ENCODE measurements at places on chromosomes 11 and 22. TPM values are rescaled to one million over a fixed set of nuclear protein-coding genes. Genes with fewer than 3 reads are reported as not detected.

DNA sequence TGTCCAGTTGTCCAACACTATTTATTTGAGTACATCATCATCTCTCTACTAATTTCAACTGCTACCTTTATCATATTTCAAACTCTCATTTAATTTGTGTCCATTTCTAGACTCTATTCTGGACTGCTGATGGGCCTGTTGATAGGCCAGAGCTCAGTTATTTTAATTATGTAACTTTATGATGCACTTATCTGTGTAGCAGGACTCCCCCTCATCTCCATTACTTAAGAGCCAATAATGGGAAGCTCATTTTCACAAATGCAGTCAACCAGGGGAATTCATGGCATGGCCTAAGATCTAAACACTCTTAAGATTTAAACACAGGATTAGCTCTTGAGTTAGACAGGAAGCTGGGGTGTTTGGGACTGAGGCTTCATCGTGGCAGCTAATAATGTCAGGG, 21.4 kb downstream of the KCNQ1OT1 start:
- no peaks in the 10 kb centered on the region for H3K27me3 ChIP-seq
- H3K27ac ChIP-seq, result no peak overlapping the region
- DNase-seq, result no peak
- no peaks in the 10 kb centered on the region for H3K36me3 ChIP-seq
- H3K4me1 ChIP-seq, result no peaks in the 10 kb centered on the region
- no peak overlapping the region for H3K4me3 ChIP-seq

Gene NEFH
- 0.31 TPM for total RNA-seq

Gene PNPLA3
- 0.16 TPM for total RNA-seq

DNA sequence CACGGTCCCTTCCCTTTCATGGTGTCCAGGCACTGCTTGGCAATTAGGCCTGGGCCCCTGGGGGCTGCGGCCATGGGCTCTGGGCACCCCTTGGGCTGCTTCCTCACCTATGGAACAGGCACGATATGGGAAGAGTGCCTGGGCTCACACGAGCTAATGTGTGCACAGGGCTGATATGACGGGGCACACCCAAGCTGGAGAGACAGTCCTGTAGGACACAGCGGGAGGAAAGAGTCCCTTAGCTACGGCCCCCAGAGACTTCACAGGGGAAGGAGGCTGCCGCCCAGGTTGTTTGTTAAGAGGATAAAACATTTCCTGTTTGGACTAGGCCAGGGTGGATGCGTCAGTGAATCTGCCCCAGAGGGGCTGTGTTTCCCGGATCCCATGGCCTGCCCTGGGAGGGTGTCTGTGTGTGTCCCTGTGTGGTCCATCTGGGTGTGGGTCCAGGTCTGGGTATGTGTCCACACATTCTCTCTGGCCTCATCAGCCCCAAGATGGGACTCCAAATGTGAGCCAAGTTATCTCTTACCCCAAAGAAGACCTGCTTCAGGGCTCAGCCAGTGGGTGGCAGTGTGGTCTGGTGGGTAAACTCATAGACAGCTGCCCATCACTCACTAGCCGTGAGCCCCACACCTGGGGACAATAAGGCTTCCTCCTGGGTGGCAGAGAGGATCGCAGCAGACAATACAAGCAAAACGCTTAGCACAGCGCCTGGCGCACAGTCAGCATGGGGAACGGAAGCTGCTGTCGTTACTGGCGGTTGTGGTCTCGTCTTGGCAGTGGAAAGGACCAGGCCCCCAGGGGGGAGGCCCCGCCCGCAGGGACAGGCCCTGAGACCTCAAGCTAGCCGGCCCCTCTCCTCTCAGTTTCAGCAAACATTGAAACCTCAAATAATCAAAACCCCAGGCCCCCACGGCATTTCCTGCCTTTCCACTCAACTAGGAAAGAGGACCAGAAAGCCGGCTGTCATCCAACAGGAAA, 3.2 kb upstream of the EMID1 start:
- H3K4me1 ChIP-seq, result no peaks in the 10 kb centered on the region
- no peak overlapping the region for H3K4me3 ChIP-seq
- H3K27me3 ChIP-seq, result no peaks in the 10 kb centered on the region

DNA sequence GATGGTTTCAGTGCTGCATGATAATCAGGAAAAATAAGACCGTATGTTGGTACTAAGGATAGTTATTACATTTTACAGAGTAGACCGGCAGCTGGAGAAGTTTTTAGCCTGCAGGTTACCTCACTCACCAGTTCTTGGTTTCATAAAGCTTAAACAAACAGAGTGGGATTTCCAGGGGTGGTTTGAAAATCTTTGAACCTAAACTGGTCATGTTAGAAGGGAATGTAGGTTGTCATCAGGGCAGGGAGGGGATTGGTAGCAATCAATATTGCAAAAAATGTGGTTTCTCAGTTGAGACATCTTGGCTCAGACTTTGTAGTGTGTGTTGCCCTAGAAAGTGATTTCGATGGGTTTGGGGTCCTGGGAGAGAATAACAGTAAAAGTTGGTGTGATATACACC, 17.5 kb downstream of the EXT2 start:
- no peaks in the 10 kb centered on the region for H3K4me1 ChIP-seq
- H3K27me3 ChIP-seq, result no peaks in the 10 kb centered on the region
- DNase-seq, result no peak

- H3K4me1 ChIP-seq, result no peaks in the 10 kb centered on the region
- no peaks in the 10 kb centered on the region for H3K27me3 ChIP-seq
- H3K36me3 ChIP-seq, result no peaks in the 10 kb centered on the region
- no peak overlapping the region for H3K4me3 ChIP-seq
- H3K27ac ChIP-seq, result no peak overlapping the region
These were observed 9.7 kb downstream of the MRTFA start for GRCh38 chr22:40626851-40627250.

GRCh38 chr11:110490886-110491285, 61.1 kb downstream of the FDX1 start:
- H3K27me3 ChIP-seq, result no peaks in the 10 kb centered on the region
- no peaks in the 10 kb centered on the region for H3K4me1 ChIP-seq
- no peak for DNase-seq
- H3K27ac ChIP-seq, result no peak overlapping the region

Gene RAB38
- total RNA-seq, result 0.82 TPM

DNA sequence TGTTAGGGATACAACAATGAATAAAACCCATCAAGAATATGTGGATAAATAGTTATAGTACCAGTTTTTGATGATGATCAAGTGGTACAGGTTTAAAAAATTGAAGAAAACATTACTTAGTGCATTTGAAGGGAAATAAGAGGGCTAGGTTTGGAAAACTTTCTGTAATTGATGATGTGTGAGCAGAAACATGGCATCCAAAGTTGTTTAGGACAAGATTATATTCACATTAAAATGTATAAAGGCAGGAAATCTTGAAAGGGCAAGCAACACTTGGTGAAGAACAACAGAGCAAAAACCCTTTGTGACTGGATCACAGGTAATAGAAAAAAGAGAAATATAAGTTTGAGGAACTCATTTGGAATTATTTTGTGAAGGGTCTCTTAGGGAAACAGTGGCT, 572.3 kb upstream of the RAG2 start:
- no peaks in the 10 kb centered on the region for H3K36me3 ChIP-seq
- no peaks in the 10 kb centered on the region for H3K4me1 ChIP-seq
- no peak overlapping the region for H3K27ac ChIP-seq
- no peaks in the 10 kb centered on the region for H3K27me3 ChIP-seq
- no peak for DNase-seq

DNA sequence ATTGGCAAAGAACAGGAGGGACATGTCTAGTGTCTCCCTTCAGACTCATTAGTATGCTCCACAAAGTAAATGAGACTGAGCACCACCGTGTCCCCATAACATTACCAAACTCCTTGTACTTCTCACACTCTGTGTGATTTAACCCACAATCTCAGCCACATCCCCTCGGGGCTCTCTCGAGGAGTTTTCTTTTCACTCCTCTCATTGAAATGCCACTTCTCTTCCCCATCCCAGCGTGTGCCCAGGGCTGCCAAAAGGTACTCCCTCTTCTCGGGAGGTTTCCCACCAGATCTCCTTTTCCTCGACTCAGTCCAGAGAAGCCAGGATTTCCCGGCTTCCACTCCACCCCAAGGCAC, 1.1 kb downstream of the RBFOX2 start:
- no peaks in the 10 kb centered on the region for H3K36me3 ChIP-seq
- peak overlapping the region; percentile 42 for H3K27ac ChIP-seq
- H3K4me3 ChIP-seq, result peak overlapping the region; percentile 72
- H3K27me3 ChIP-seq, result no peaks in the 10 kb centered on the region
- no peaks in the 10 kb centered on the region for H3K4me1 ChIP-seq
- peak; percentile 21 for DNase-seq

DNA sequence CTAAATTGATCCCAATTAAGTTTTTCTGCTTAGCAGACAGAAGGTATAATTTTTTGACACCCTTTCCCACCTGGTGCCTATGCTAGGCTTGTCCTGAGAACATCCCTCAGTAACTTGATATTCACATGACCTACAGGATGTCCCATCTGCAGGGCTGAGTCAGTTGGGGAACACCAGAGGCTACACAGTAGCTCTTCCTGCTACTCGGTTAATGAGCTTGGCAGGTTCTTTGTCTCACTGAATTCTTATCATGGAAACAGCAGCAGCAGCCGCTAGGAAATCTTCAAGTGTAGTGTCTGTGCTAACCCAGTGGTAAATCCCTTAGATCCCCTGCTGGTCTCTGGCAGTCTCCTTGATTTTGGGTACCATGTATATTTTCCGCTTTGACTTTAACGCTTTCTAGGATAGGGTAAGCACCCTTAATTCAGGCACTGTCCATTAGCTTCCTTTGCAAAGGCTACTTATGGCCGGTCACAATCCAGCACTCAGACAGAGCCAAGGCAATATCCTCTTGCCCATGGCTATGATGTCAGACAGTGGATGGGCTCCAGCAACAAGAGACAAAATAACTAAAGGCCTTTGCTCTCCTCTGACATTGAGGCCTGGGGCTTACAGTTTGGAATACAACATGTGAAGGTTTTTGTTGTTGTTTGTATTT, 8.5 kb downstream of the MRPL16 start:
- peak; percentile 22 for DNase-seq
- H3K27ac ChIP-seq, result no peak overlapping the region
- no peaks in the 10 kb centered on the region for H3K36me3 ChIP-seq
- no peaks in the 10 kb centered on the region for H3K27me3 ChIP-seq
- no peaks in the 10 kb centered on the region for H3K4me1 ChIP-seq

DNA sequence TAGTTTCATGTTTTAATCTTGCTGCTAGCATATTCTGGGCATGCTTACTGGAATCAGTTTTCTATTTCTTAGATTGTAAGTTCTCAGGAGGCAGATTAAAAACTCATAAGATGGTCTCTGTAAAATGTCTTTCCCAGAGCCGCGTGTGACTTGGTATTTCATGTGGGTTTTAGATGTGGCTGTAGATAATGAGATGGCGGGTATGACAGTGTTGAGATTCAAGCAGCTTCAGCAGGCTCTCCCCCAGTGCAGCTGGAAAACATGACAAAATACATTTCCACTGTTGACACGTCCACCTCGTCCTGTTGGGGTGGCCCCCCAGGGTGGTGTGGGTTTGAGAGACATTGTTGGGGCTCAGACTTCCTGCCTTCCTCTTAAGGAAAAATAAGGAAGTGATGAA, 106.8 kb downstream of the KIRREL3 start:
- no peaks in the 10 kb centered on the region for H3K4me1 ChIP-seq
- no peaks in the 10 kb centered on the region for H3K27me3 ChIP-seq
- no peak overlapping the region for H3K4me3 ChIP-seq

Measured in pancreas (tissue), 10 donors.